ENCODE measurements at places on chromosomes 5 and 9. TPM values are rescaled to one million over a fixed set of nuclear protein-coding genes. Genes with fewer than 3 reads are reported as not detected.

DNA sequence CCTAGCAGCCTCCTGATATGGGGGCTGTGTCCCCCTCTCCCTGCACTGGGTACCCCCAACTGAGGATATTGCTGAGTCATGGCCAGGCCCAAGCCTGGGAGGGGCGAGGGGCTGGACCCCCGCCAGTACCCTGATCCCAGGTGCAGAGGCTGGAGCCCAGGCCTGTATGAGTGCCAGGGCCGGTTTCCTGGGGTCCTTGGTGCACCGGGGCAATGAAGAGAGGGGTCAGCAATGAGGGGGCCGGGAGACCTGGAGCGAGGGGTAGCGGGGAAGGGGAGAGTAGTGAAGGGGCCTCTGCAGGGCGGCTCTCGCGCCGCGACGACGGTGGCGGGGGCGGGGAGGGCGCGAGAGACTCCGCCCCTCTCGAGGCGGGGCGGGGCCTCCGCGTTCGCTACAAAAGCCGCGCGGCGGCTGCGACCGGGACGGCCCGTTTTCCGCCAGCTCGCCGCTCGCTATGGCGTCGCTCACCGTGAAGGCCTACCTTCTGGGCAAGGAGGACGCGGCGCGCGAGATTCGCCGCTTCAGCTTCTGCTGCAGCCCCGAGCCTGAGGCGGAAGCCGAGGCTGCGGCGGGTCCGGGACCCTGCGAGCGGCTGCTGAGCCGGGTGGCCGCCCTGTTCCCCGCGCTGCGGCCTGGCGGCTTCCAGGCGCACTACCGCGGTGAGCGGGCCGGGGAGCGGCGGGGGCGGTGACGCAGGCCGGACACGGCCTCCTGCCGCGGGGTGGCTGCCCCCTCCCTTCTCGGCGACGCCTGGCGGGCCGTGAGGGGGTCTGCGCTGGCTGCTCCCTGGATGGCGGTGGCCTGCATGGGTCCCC is at the start of gene SQSTM1:
Gene SQSTM1 (plus strand): TSS at position 423 of the 815 bp plus-strand sequence. CDS start 32 bp downstream, at position 455.
- DNase-seq: peak; percentile 69

DNA sequence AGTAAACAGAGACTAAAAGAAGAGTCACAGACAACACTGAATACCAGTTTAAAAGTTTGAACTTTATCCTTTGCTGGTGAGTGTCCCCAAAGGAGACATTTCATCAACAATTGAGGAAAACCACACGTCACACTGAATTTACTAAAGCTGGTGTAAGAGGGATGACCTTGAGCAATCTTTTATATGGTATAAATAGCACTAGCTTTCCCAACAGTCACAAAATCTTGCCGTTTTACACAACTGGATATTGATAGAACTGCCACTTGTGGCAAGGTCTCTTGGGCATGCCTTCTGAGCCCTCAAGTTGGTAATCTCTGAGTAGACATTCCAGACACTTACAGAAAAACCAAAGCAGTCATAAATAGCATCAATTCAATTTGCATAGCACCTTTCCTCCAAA is 311.5 kb upstream of the TARS1 start:
- DNase-seq: peak; percentile 76

OGN gene
- total RNA-seq: not detected

- no peak for DNase-seq
These were observed 17.5 kb downstream of the CYFIP2 start for GRCh38 chr5:157283434-157283833.

GRCh38 chr5:108900668-108901067 is 153.0 kb downstream of the FER start:
- DNase-seq: no peak

- no peak for DNase-seq
These were observed 13.0 kb upstream of the DPM2 start for GRCh38 chr9:127950513-127951289.

HK3 gene
- total RNA-seq: not detected

GRCh38 chr9:91141407-91141965 is 220.2 kb downstream of the AUH start:
- no peak for DNase-seq

GRCh38 chr9:92342825-92343488 is 17.2 kb downstream of the CENPP start:
- DNase-seq: no peak

GRCh38 chr9:97997330-97998276 is 14.5 kb downstream of the ANP32B start:
- no peak for DNase-seq

ZNF454 gene
- not detected for total RNA-seq

DNA sequence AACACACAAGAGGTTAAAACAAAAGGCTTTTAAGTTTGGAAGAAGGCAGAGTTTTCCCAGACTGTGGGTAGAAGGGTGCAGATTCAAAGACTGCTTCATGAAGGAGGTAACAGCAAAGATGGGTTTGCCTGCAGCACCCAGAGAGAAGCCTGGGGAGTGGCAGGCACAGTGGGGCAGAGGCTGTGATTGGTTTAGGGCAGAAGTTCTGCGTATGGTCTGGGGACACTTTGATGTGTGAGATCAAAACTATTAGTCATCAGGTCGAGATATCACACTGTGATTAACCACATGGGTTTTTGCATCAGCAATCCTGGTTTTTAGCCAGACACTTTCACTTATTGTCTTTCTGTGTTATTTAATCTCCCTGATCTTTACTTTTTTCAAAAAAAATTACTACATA is 188.8 kb upstream of the GLRA1 start:
- DNase-seq: peak; percentile 7

GRCh38 chr9:133006731-133007352 is 24.0 kb upstream of the GTF3C5 start:
- no peak for DNase-seq

GRCh38 chr9:115084709-115085108 is 33.2 kb downstream of the TNC start:
- no peak for DNase-seq

GRCh38 chr5:118891252-118891651 is 97.1 kb downstream of the DTWD2 start:
- DNase-seq: no peak

GRCh38 chr9:129348890-129349664 is 171.0 kb upstream of the IER5L start:
- no peak for DNase-seq

DNA sequence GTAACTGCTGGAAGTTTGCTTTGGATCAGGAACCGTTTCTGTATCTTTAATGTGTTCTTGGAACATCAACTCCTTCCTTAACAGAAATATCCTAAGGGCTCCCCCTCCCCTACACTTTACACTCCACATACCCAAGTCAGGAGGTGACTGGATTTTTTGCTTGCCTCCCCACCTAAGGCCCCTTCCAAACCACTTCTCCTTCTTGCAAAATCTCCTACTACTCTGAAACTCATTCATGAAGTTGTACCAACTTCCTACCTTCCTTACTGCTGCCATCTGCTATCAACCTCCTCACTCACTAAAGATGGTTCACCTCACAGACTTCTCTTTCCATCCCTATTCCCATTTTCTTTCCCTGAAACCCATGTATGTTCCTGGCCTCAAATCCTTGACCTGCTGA is 16.1 kb downstream of the TXN start:
- DNase-seq: no peak

DNA sequence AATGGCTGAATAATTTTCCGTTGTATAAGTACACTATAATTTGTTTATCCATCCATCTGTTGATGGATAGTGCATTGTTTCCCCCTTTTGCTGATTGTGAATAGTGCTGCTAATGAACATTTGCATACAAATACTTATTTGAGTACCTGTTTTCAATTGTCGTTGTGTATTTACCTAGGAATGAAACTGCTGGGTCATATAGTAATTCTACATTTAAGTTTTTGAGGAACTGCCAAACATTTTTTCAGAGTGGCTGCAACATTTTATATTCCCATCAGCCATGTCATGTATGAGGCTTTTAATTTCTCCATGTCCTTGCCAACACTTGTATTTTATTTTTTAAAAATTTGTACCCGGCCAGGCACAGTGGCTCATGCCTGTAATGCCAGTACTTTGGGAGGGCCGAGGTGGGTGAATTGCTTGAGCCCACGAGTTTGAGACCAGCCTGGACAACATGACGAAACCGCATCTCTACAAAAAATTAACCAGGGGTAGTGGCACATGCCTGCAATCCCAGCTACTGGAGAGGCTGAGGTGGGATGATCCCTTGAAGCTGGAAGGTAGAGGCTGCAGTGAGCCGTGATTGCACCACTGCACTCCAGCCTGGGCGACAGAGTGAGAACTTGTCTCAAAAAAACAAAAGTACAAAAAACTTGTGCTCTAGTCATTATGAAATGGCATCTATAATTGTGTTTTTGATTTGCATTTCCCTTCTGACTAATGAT is 2.2 kb upstream of the ANXA6 start:
- no peak for DNase-seq

DNA sequence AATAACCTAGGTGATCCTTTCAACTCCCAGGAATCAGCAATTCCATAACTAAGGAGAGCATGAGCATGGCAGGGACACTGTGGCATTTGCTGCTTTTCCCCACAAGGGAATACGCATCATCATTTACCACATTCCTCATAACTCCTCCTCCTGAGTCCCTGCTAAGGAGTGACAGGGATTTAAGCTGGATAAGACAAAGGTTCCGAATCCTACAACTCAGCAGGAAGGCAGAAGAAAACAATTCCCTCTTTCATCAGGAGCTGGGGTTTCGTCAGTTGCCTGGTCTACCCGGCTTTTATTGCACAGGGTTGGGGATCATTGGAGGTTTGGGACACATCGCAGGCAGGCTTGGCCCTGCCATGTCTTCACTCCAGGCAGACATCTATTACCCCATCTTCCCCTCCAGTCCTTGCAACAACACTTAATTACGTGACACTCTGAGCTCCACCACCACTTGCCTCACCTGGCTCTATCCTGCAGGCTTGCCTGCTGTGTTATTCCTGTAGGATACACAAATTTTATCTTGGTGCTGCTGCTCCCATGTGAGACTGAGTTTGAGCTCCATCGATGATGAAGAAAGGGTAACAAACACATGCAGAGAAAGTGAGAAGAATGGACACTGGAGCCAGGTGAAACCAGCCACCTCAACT is 563.0 kb upstream of the KLF4 start:
- peak; percentile 36 for DNase-seq

KLHL9 gene
- 22.3 TPM for total RNA-seq

DNA sequence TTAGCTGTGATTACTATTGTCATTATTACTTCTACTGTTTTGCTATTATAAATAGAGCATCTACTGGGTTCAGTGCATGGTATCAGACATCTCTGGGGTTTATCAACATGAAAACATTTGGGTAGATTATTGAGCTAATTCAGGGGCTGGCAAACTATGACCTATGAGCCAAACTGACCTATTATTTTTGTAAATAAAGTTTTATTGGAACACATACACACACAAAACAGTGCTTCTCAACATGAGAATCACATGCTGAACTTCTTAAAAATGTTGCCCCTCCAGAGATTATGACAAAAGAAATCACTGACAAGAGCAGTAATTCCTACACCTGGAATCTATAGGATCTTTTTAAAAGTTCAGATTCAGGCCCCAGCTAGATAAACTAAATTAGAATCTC is 30.4 kb downstream of the SLC31A2 start:
- no peak for DNase-seq

- no peak for DNase-seq
These were observed 36.7 kb downstream of the ZNF618 start for GRCh38 chr9:113912816-113913215.

GRM6 gene
- not detected for total RNA-seq

- DNase-seq: no peak
These were observed 20.0 kb upstream of the DCP2 start for GRCh38 chr5:112956606-112957005.

FCHSD1 gene
- total RNA-seq: 8.5 TPM

- DNase-seq: no peak
These were observed 619.3 kb upstream of the ZNF608 start for GRCh38 chr5:125365747-125366146.

ADAMTS2 gene
- total RNA-seq: 0.49 TPM

CCNJL gene
- 2.3 TPM for total RNA-seq

DNA sequence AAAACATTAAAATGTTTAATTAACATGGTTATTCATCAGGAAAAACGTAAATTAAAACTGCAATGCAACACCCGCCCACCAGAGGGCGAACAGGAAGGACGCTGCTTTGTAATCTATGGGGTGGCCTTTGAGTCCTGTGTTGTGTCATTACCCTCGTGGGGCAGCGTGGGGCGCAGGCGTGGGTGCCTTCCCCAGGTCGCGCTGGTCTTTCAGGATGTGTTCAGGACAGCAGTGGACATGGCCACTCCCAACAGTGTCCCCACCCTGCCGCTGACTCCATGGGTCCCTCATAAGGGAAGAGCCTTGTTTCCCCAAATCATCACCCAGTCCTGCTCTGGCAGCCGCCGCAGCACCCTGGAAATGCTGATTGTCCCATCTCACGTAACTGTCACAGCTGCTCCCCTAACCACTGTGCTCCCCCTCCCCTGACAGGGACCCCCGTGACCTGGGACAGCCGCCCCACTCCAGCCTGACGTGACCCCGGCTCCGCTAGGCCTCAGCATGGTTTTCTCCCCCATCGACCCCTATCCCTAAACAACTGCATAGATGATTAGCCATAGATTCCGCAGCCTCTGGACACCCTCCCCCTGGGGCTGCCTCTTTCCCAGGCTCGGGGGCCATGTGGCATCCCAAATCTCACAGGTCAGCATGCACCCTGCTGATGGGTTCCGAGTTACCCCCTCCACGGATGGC is 36.4 kb downstream of the GLT6D1 start:
- peak; percentile 15 for DNase-seq

- DNase-seq: no peak
These were observed 223.9 kb upstream of the ADAMTSL1 start for GRCh38 chr9:18250053-18250452.

GRCh38 chr9:8468045-8468637 is 668.6 kb upstream of the DMAC1 start:
- no peak for DNase-seq

- DNase-seq: peak; percentile 48
These were observed 50.2 kb upstream of the RNF38 start for GRCh38 chr9:36450110-36450732.

DNA sequence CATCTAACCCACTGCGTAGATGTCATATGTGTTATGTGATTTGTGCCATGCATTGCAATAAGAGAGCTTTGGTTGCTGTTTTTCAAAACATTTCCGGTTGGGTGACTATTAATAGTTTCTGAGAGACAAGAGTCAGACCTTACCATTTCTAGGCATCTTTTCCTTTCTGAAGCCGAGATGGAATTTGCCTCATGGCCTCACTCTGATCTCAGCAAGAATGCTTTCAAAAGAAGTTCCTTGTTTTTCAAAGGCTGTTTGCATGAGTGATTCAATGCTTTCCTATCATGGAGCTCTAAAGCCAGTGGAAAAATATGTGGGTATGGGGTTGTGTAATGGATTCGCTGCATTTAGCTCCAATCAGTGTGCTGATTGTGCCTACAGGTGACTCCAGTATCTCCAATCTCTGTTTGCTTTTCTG is 203.1 kb upstream of the PPP1R2B start:
- DNase-seq: peak; percentile 0

CAMK4 gene
- 10.5 TPM for total RNA-seq

All from RPMI7951 (cell line).